Ascending aorta (tissue), 2 donors: ENCODE measurements at places on chromosomes 6 and 20.

GRCh38 chr20:5470943-5471342, 154.2 kb upstream of the PROKR2 start:
- no peak for DNase-seq
- H3K36me3 ChIP-seq, result no peaks in the 10 kb centered on the region
- no peaks in the 10 kb centered on the region for H3K4me1 ChIP-seq
- H3K27ac ChIP-seq, result no peak overlapping the region
- H3K27me3 ChIP-seq, result no peaks in the 10 kb centered on the region

DNA sequence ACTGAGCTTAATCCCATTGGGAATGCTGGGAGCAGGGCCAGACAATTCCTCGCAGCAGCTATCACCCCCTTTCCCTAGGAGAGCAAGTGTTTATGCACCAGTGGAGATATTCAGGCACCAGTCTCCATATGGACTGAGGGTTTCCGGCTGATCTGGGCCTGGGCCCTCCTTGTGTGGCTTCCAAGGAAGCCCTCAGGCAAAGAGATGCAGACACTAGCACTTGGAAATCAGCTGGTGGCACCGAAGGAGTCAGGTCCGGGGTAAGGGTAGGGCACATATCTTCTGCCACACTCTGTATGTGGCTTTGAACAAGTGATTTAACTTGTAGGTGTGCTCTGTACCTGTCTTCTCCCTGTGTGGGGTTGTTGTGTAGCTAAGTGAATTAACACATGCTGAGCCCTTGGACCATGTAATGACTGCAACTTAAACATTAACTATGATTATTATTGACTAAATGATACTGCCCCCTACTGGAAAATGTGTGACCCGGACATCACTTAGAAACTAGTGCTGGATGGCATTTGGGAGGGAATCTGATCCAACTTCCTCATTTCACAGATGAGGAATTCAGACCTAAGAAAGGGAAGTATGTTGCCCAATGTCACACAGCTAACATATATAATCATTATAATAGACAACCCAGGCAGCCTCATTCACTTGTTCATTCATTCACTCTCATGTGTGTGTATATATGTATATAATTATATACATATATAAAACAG, 19.3 kb upstream of the WFDC2 start:
- H3K27me3 ChIP-seq, result no peaks in the 10 kb centered on the region
- no peak overlapping the region for H3K27ac ChIP-seq
- no peak for DNase-seq
- no peak overlapping the region for H3K4me3 ChIP-seq

DNA sequence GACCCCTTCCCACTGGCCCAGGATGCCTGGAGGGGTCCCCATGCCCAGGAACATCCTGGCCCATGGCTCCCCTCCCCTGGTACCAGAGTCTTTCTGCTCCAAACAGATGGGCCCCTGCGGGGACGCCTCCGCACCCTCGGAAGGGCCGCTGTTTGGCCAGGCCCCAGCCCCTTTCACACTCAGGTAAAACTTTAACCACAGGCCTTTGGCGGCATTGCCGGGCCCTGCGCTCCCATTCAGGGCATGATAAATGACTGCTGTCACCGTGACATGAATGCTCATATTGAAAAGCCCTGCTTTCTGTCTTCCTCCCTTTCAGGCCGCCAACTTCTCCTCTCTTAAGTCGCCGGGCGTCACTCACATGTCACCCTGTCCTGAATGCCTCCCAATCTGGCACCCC, 141.5 kb upstream of the TOP1 start:
- DNase-seq, result no peak
- no peak overlapping the region for H3K27ac ChIP-seq
- H3K27me3 ChIP-seq, result no peaks in the 10 kb centered on the region
- no peaks in the 10 kb centered on the region for H3K4me1 ChIP-seq
- H3K4me3 ChIP-seq, result no peak overlapping the region
- no peaks in the 10 kb centered on the region for H3K36me3 ChIP-seq

GRCh38 chr6:105192707-105193465, 13.1 kb upstream of the POPDC3 start:
- H3K27ac ChIP-seq, result no peak overlapping the region
- no peaks in the 10 kb centered on the region for H3K4me1 ChIP-seq
- H3K27me3 ChIP-seq, result no peaks in the 10 kb centered on the region
- H3K36me3 ChIP-seq, result no peaks in the 10 kb centered on the region
- no peak overlapping the region for H3K4me3 ChIP-seq
- DNase-seq, result no peak

DNA sequence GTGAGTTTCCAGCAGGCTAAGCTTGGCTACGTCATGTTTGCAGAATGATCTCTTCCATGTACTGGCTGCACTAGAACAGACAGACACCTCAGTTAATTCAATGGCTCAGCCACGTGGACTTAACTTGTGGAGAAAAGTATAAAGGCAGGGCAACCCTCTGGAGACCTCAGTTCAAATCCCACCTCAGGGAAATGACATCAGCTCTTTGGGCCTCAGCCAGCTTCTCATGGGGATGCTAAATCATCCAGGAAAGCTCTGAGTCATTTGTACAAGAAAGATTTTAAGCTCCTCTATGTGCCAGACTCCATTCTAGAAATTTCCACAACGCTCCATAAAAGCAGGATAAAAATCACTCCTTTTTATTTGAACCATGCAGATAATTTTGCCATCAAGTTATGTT, 128.5 kb upstream of the SALL4 start:
- DNase-seq, result no peak
- H3K27me3 ChIP-seq, result no peaks in the 10 kb centered on the region
- H3K27ac ChIP-seq, result no peak overlapping the region
- H3K36me3 ChIP-seq, result no peaks in the 10 kb centered on the region
- H3K4me1 ChIP-seq, result no peaks in the 10 kb centered on the region

DNA sequence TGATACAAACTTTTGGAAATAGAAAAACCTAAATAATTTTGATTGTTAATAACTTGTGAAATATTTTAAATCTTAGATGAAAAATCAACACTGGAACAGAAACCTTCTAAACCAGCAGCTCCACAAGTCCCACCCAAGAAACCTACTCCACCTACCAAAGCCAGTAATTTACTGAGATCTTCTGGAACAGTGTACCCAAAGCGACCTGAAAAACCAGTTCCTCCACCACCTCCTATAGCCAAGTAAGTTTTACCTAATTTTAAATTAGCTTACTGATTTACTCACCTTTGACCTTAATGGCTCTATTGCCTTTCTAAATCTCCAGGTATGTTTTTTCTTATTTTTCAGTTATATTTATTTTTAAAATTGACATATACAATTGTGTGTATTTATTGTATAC, 102.6 kb upstream of the ADGRF4 start:
- H3K27ac ChIP-seq, result no peak overlapping the region
- no peaks in the 10 kb centered on the region for H3K27me3 ChIP-seq
- peaks cover 17% of the 10 kb centered on the region for H3K36me3 ChIP-seq
- no peaks in the 10 kb centered on the region for H3K4me1 ChIP-seq
- no peak for DNase-seq
- H3K4me3 ChIP-seq, result no peak overlapping the region

DNA sequence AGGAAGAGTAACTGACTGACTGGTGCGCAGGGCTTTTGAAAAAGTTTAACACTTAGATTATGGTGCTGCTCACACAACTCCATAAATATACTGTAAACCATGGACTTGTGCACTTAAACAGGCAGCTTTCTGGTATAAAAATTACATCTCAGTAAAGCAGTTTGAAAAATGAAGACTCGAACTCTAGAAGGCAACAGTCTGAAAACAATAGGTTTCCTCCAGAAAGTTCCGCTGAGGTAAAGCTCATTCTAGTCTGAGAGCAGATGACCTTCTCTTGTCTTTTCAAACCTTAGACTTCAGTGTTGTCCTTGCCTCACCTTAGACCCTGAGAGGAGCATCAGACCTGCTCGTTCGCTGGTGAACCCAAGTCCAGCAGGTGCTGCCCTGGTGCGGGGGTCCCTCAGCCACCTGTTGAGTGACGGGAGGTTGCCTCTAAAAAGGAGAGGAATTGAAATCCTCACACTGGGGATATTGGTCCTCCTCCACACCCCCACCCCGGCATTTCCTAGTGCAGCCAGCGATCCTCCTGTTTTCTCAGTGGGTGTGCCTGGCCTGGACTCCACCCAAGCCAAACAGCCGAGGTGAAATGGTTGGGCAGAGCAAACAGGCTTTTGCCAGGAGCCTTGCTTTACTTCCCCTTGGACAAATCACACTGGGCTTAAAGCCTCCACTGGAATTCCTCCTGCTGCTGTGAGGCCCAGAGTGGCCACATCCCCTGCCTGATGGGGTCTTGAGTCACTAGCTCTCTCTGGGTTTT, 14.7 kb upstream of the PYGB start:
- peaks cover 50% of the 10 kb centered on the region for H3K4me1 ChIP-seq
- DNase-seq, result peak; percentile 91
- H3K27ac ChIP-seq, result peak overlapping the region; percentile 93
- no peak overlapping the region for H3K4me3 ChIP-seq

DNA sequence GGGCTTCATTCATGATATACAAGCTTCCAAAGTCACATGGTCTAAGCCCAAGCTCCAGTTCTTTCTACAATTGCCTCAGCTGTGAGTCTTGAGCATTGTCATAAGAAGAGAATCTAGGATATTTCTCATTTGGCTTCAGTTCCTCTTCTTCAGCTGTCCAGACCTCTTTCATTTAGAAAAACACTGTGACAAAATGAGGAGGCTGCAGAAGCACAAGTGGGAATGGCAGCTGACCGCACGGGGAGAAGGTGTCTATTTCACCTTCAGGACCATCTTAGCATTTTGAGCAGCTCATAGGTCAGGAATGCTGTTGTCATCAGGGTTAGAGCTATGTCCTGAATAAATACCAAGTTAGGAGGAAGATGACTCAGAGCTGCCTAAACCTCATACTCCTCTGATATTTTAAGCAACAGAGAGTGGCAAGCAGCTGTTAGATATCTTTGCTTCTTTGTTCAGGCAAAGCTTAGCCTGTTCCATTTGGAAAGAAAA, 390.1 kb upstream of the CITED2 start:
- H3K27me3 ChIP-seq, result no peaks in the 10 kb centered on the region
- H3K36me3 ChIP-seq, result no peaks in the 10 kb centered on the region
- no peak overlapping the region for H3K4me3 ChIP-seq
- DNase-seq, result no peak
- H3K27ac ChIP-seq, result peak overlapping the region; percentile 80
- peaks cover 24% of the 10 kb centered on the region for H3K4me1 ChIP-seq

GRCh38 chr6:53119349-53119748, 29.3 kb downstream of the GCM1 start:
- H3K27ac ChIP-seq, result no peak overlapping the region
- H3K4me1 ChIP-seq, result no peaks in the 10 kb centered on the region
- no peaks in the 10 kb centered on the region for H3K36me3 ChIP-seq
- DNase-seq, result no peak
- H3K4me3 ChIP-seq, result no peak overlapping the region

DNA sequence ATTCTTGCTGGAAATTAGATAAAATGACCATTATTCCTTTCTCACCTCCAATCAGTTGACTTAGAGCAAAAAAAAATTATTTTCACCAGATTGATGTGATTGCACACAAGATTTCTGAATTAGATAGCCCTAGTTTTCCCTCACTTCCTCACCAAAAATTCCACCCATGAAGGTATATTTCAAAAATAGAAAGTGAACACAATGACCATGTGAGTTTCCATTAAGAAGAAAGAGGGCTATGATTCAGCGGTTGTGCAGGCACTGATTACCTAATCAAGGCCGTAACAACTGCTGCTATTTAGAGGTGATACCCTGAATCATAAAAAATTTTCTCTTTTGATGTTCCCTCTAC, 19.5 kb upstream of the RALGAPA2 start:
- peak overlapping the region; percentile 80 for H3K27ac ChIP-seq
- H3K27me3 ChIP-seq, result no peaks in the 10 kb centered on the region
- DNase-seq, result no peak
- no peak overlapping the region for H3K4me3 ChIP-seq

DNA sequence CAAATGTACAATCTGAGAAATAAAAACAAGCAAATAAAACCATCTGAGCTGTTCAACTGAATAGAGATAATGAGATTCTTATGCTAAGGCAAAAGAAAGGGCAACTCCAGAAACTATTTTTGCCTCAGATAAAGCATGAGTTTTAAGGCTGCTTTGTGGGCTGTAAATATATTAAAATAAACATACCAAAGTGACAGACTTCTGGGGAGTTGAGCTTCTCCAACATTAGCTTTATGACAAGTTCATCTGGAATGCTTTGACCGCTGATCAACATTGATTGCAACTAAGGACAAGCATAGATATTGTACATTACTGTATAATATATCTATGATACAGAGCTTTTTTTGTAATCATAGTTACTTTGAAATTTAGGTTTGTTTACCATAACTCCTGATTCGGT, 19.3 kb downstream of the AK9 start:
- no peaks in the 10 kb centered on the region for H3K36me3 ChIP-seq
- no peaks in the 10 kb centered on the region for H3K27me3 ChIP-seq
- no peaks in the 10 kb centered on the region for H3K4me1 ChIP-seq
- no peak overlapping the region for H3K27ac ChIP-seq
- no peak for DNase-seq

GRCh38 chr6:41693281-41694240, 41.8 kb downstream of the TFEB start:
- no peak for DNase-seq
- no peaks in the 10 kb centered on the region for H3K4me1 ChIP-seq
- H3K4me3 ChIP-seq, result no peak overlapping the region
- H3K36me3 ChIP-seq, result peaks cover 13% of the 10 kb centered on the region
- H3K27ac ChIP-seq, result no peak overlapping the region
- H3K27me3 ChIP-seq, result no peaks in the 10 kb centered on the region

- no peak overlapping the region for H3K4me3 ChIP-seq
- H3K36me3 ChIP-seq, result peaks cover 43% of the 10 kb centered on the region
- no peaks in the 10 kb centered on the region for H3K4me1 ChIP-seq
- H3K27ac ChIP-seq, result no peak overlapping the region
- no peaks in the 10 kb centered on the region for H3K27me3 ChIP-seq
These were observed 6.8 kb downstream of the TMEM63B start for GRCh38 chr6:44133981-44134711.

DNA sequence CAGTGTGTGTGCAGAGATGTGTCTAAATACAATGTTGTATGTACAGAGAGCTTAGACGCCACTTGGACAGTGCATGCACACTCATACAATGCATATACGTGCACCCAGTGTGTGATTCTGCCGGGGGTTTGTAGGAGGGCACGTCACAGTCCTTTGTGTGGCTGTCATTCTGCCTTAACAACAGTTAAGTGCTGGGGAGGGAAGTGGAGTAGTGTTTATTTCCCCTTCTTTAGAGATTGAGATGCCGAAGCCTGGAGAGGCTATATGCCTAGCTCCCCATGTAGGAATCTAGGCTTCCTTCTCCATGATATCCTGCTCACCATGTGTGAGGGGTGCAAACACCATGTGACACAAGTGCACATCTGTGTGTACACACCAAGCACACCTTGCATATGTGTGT, 38.2 kb downstream of the MDFI start:
- H3K27me3 ChIP-seq, result no peaks in the 10 kb centered on the region
- no peak for DNase-seq
- no peaks in the 10 kb centered on the region for H3K36me3 ChIP-seq
- no peak overlapping the region for H3K4me3 ChIP-seq
- H3K27ac ChIP-seq, result no peak overlapping the region
